WTC11 (cell line): ENCODE measurements at places on chromosomes 11 and 22. TPM values are rescaled to one million over a fixed set of nuclear protein-coding genes. Genes with fewer than 3 reads are reported as not detected.

DNA sequence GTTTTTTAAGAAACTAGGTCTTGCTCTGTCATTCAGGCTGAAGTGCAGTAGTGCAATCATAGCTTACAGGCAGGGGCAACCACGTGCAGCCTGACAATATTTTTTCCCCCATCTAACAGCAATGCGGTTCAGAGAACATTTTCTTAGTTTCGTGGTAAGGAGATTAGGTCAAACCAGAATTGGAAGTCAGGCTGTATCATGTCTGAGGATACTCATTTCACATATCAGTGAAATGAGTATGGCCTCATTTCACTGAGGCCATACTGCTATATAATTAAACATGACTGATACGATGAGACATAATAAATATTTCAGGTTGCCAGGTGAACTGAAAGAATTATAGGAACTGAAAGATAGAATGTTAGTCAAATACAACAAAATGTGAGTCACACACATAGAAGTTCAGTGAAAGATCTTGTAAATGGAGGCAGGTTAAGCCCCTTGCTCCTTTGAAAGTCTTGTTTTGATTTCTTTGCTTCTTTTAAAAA lies 32.5 kb upstream of the IZUMO1R start:
- DNase-seq = no peak

DNA sequence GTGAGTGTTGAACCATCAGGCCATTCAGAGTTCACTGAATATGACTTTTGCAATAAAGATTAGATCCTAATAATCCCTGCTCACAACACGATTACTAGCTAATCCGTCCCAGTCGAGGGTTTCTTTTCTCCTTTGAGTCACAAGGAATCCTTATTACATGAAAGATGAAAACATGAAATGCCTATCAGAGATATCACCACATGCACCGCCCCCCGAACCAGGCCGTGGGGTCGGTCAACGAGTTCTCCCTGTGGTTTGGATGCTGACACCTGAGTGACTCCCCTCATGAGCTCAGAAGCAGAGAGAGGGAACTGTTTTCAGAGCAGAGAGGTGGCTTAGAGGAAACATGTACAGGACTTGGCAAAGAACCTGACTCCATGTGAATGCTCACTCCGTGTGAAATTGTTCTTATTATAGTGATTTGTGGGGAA lies 263.3 kb downstream of the ETS1 start:
- DNase-seq = no peak

DNA sequence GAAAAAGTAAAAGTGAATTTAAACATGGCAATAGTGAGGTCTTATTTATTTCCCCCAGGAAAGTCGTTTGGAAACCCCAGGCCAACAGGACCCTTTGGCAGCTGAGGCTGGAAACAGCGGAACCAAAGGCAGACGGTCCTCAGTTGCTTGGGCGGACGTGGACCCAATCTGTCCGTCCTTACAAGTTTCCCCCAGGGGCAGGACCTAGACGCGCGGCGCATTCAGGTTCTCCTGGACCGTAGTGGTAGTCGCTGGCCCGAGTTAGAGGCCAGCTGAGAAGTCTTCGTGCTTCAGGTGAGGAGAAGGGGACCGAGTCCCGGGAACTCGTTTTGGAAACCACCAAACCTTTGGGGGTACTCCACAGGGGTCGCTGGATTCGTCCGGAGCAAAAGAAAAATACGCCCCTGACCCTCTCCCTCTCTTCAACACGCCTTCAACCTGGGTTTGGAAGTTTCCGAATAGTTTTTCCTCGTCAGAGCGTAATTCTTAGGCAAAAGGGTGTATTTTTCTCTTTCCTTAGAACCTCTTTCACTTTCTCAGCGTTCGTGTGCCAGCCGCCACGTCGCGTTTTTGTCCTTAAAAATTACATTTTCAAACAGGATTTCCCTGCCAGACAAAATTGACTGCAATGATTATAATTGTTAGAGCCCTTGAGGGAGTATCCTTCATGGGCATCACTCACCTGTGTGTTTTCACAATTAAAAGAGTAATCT lies 2.1 kb downstream of the METTL15 start:
- peak; percentile 73 for DNase-seq

- DNase-seq = no peak
Observed at GRCh38 chr11:81253244-81253643, 1480.4 kb downstream of the FAM181B start.

GRCh38 chr22:23984430-23984829 lies 4.5 kb downstream of the GSTT2 start:
- DNase-seq = peak; percentile 79

The SAA1 gene
- 7.7 to 12.8 TPM (median 8.8 TPM) in 3 replicates for total RNA-seq

The DMC1 gene
- total RNA-seq = 4.3 to 4.5 TPM (median 4.5 TPM) in 3 replicates

The POLD4 gene
- total RNA-seq = 30.3 to 38.3 TPM (median 37.7 TPM) in 3 replicates

The CLTCL1 gene
- total RNA-seq = 15.5 to 19.3 TPM (median 16.9 TPM) in 3 replicates
